ENCODE measurements at places on chromosomes 16 and 17. TPM values are rescaled to one million over a fixed set of nuclear protein-coding genes. Genes with fewer than 3 reads are reported as not detected.

TMEM220 gene
- 3.8 TPM for polyA plus RNA-seq

TBX21 gene
- polyA plus RNA-seq: 0.04 TPM

KRT34 gene
- 0.17 TPM for polyA plus RNA-seq

RRAD gene
- 3.4 TPM for polyA plus RNA-seq

AKTIP gene
- 21.0 TPM for polyA plus RNA-seq

GRCh38 chr16:89360760-89361435 lies 129.5 kb downstream of the ANKRD11 start:
- no peak for DNase-seq

DNA sequence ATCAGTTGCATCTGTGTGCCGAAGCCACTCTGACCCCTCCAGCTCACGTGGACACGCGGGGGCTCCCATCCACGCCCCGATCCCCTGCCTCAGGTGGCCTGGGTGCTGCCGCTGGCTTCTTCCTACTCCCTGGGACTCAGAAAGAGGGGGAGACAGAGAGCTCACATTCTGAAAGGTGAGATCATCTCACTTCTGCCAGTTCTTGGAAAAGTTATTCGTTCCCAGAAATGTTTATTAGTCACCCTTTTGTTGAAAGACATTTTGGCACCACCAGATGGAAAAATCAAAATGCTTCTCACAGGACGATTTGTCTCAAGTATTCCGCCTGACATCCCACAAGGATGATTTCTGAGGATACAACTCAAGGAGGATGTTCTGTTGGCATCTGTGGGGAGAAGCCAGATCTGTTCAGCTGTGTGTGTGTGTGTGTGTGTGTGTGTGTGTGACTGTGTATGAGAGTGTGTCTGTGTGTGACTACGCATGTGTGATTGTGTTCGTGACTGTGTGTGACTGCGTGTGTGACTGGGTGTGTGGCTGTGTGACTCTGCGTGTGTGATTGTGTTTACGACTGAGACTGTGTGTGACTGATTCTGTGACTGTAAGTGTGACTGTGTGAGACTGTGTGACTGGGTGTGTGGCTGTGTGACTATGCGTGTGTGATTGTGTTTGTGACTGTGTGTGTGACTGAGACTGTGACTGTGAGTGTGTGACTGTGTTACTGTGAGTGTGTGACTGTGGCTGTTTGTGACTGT lies 207.3 kb downstream of the NTN1 start:
- no peak for DNase-seq

- DNase-seq: no peak
Measured at GRCh38 chr16:84689111-84689510, 10.7 kb upstream of the USP10 start.
